Activated T-cell treated with anti-CD3 and anti-CD28 coated beads for 4 hours (primary cell): ENCODE measurements at places on chromosomes 3 and 15.

DNA sequence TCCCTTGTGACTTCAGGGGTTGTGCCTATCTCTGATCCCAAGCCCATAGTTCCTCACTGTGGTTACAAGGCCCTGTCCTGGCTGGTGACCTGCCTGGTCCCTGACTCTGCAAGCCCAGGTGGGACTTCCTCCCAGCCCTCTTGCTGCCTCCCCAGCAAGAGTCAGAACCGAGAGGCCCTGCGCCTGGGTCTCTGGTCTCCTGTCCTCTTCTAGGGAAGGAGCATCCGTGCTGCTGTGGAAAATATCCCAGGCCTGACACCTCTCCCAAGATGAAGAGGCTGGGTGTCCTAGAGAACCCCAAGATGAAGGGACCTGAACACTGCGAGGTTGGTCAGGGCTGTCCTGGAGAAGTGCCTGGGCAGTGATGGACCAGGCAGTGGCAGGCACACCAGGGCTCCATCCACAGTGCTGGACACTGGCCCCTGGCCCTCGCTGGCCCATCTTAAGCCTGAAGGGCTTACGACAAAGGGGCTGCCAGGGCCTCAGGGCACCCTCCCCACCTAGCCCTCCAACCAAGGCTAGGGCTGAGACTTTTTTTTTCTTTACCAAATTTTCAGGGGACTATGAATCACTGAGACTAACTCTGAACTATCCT, 32.7 kb downstream of the PTH1R start:
- no peak for DNase-seq

- DNase-seq: no peak
These were observed 59.0 kb downstream of the CDCP1 start for GRCh38 chr3:45087155-45087554.

DNA sequence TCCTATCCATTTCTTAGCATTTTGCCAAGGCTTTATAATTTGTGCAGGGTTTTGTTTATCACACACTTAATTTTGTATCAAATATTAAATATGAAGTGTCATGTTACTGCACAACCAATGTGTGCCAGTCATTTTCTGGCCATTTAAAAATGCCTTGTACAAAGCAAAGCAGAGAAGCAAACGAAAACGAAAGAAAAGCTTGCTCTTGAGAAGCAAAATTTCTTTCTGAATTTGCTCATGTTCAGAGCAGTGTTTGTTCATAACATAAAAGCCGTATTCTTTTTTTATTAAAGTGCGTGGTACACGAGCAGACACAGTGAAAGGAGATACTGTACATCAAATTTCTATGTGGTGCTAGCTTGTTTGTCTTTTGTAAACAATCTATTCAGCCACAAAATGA, 792.6 kb downstream of the NAALADL2 start:
- DNase-seq: no peak

GRCh38 chr15:91040856-91041255, 18.5 kb upstream of the VPS33B start:
- DNase-seq: no peak

- DNase-seq: no peak
These were observed 5.9 kb upstream of the GRAMD2A start for GRCh38 chr15:72203507-72203837.

DNA sequence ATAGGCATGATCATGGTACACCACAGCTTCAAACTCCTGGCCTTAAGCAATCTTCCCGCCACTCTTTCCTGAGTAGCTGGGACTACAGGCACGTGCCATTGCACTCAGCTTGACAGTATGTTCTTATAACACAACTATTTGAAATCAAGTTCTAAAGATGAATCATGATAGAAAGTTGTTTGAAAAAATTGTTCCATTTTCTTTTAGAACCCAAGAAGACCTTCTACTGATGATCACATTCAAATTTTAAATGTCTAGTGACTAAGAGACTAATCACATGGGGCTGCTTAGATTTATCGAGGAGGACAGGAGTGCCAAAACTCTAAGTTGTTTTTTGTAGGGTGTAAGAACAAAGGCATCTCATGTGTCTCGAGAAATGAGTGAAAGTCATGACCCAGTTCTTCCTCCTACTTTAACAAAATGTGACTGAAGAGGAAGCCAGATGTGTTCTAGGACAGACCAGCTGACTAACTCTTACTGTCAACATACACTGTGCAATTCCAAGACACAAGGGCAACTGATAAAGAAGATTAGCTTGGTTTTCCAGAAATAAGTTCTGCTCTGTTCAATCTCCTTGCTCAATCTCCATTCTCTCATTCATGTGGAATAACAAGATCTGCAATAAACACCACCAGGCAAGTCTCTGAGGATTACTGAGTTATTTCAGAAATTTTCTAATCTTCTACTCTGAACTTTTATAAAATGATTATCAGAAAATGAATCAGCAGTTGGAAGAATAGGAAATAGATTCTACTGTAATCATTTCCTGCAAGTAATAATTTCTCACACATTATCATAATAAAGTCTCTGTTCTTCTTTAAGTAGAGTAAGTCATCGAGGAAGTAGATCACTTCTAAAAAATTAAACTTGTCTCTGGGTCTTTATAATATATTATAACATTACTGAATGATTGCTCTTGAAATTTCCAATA, 122.6 kb upstream of the CCNL1 start:
- no peak for DNase-seq

DNA sequence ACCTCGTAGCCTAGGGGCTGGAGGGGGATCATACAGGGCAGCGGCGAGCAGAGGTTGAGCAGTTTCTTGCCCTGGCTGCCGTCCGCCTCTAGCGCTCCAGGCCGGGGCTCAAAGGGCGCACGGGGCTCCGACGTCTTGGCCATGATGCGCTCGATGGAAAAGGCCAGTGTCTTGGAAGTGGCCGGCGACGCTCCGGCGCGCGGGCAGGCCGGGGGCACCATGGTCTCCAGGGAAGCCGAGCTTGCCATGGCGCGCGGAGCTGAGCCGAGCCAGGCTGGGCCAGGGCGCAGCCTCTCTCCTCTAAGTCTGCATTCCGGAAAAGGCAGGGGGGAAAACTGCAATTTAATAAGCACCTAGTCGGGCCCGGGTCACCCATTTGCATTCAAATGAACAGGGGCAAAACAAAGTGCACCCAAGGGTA, 719 bp downstream of the FEZF2 start:
- no peak for DNase-seq

- DNase-seq: no peak
These were observed 118.5 kb downstream of the EEFSEC start for GRCh38 chr3:128271536-128272332.

DNA sequence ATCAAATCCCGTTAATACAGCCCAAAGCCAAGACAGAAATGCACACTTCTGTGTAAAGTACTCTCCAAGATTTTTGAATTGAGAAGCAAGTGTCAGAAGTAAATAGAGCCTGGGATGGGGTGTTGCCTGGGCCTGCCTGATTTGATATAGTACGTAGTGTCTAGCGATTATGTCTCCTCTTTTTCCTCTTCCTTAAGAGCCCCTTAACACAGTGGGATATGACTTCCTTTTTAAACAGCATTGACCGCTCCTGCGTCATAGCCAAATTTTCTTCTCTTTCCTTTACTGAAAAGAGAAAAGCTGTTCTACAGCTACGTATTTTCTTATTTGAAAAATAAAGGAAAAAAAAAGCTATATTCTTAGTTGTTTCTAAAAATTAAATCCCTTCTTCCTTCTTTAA, 97.7 kb downstream of the PLCL2 start:
- DNase-seq: no peak
